ENCODE measurements at places on chromosomes 2 and 18. TPM values are rescaled to one million over a fixed set of nuclear protein-coding genes. Genes with fewer than 3 reads are reported as not detected.

BOLA3 gene
- total RNA-seq = 36.4 TPM

COX5B gene
- 140 TPM for total RNA-seq

ABCG8 gene
- not detected for total RNA-seq

CRACDL gene
- not detected for total RNA-seq

AFF3 gene
- 13.9 TPM for total RNA-seq

USP40 gene
- total RNA-seq = 27.8 TPM

- no peak for DNase-seq
- no peaks in the 10 kb centered on the region for H3K27me3 ChIP-seq
- no peak overlapping the region for H3K27ac ChIP-seq
- H3K36me3 ChIP-seq = no peaks in the 10 kb centered on the region
- H3K4me3 ChIP-seq = no peak overlapping the region
Observed at GRCh38 chr18:43879415-43879814, 602.1 kb upstream of the SYT4 start.

GRCh38 chr2:218719457-218719856, 8.8 kb downstream of the TTLL4 start:
- no peak overlapping the region for H3K4me3 ChIP-seq
- no peaks in the 10 kb centered on the region for H3K36me3 ChIP-seq
- H3K27me3 ChIP-seq = no peaks in the 10 kb centered on the region
- H3K4me1 ChIP-seq = peaks cover 12% of the 10 kb centered on the region

DNA sequence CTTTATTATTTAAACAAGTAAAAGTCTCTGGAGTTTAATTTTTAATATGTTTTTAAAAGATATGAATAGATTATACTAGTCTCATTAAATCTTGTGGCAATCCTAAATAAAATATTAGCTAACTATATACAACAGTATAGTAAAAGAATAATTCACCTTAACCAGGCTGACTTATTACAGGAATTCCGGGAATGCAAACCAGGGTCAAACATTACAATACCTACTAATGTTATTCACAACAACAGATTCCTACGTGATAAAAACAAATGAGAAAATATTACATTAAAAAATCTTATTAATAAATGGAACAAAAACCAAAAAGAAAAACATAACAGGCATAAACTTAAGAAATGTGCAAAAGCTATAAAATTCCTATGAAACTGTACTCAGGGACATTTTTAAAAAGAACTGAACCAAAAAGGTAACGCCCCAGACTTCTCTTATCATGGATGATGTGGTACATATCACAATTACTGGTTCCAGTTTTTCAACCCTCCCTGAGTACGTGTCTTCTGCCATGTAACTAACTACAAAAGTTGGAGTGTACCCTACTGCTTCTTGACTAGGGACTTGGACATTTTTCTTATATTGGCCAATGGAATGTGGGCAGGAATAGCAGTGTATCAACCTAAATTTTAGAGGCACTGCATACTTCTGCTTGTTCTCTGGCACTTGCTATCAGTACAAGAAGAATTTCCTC, 20.2 kb downstream of the TTC21B start:
- no peak overlapping the region for H3K4me3 ChIP-seq
- H3K27me3 ChIP-seq = no peaks in the 10 kb centered on the region
- H3K36me3 ChIP-seq = peaks cover 3% of the 10 kb centered on the region
- H3K27ac ChIP-seq = no peak overlapping the region
- DNase-seq = no peak

DNA sequence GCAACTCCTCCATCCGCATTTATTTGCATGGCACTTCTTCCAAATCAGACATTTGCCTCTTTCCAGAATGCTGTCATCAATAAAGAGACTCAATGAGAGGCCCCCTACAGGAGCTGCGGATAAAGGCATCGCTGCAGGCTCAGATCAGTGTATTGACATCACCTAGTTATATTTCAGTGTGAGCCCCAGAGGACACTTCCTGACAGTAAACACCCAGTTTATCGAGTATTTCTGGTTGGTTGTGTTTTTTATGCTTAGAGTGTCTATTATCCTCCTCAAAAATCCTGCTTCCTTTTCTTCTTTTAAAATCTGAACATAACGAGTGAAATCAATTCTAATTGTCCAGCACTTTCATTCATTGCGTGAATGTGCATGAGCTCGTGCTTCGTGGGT, 38.8 kb downstream of the NRP2 start:
- H3K4me3 ChIP-seq = no peak overlapping the region
- no peaks in the 10 kb centered on the region for H3K27me3 ChIP-seq
- H3K27ac ChIP-seq = no peak overlapping the region
- peaks cover 50% of the 10 kb centered on the region for H3K36me3 ChIP-seq
- DNase-seq = no peak

- H3K27ac ChIP-seq = no peak overlapping the region
- H3K36me3 ChIP-seq = no peaks in the 10 kb centered on the region
- no peak overlapping the region for H3K4me3 ChIP-seq
- H3K27me3 ChIP-seq = no peaks in the 10 kb centered on the region
Observed at GRCh38 chr2:220011859-220012258, 384.4 kb downstream of the SLC4A3 start.

GRCh38 chr2:186780701-186781316, 68.2 kb downstream of the ZSWIM2 start:
- H3K4me1 ChIP-seq = no peaks in the 10 kb centered on the region
- no peaks in the 10 kb centered on the region for H3K36me3 ChIP-seq
- no peak overlapping the region for H3K4me3 ChIP-seq

- no peaks in the 10 kb centered on the region for H3K36me3 ChIP-seq
- no peak overlapping the region for H3K27ac ChIP-seq
- DNase-seq = no peak
- H3K4me1 ChIP-seq = 0 out of 2 replicates have a peak, but pooled peaks cover 2% of the 10 kb centered on the region
Observed at GRCh38 chr2:216285701-216286100, 86.6 kb downstream of the MARCHF4 start.
